ENCODE measurements at places on chromosomes 4 and X.
A peak's percentile ranks its signal among the peaks of the same experiment; 100 is the strongest.

DNA sequence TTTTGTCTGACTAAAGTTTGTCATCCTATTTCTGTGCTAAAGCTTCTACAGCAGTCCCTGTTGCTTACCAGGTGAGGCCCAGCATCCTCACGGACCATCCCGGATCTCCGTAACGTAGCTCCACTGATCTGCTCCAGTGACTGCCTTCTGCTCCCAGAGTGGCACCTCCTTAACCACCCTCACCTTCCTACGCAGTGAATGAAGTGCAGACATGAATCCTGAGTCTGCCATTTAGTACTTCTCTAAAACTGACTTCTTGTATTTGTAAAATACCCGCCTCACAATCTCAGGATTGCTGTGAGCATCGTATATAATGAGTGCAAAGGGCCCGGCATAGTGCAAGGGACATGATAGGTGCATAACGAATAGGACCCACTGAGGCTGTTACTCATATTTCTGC is 27.7 kb upstream of the ACSL1 start:
- no peak for DNase-seq
- H3K27me3 ChIP-seq = peaks cover 4% of the 10 kb centered on the region

DNA sequence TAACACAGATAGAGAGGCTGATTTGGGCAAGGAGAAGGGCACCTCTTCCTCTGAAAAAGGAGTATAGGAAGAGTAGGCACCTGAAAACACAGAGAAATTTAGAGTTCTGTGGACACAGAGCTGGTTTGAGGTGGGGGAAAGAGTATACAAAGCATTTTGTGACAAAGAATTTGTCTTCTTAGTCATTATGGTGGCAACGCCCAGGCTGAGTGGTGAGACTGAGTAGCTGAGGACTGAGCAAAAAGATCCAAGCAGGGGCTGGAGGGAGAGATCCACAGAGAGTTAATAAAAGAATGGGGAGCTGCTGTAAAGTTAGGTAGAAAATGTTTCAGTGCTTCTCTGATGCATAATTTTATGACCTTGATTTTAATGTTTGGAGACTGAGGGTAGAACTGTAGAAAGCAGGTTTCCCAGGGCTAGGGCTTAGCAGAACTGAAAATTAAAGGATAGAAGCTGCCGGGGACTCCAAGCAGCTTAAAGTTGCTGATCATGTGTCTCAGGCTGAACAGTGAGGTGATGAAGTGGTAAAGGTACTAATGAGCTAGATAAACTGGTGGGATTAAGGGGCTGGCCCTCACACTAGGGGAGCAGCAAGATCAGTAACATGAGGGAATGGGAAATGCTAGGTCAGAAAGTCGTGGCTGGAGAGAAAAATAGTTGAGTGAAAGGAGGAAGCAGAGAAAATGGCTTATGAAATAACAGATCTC is 118.9 kb downstream of the CEP44 start:
- no peaks in the 10 kb centered on the region for H3K27me3 ChIP-seq
- H3K4me1 ChIP-seq = no peaks in the 10 kb centered on the region
- H3K4me3 ChIP-seq = no peak overlapping the region
- no peaks in the 10 kb centered on the region for H3K36me3 ChIP-seq

DNA sequence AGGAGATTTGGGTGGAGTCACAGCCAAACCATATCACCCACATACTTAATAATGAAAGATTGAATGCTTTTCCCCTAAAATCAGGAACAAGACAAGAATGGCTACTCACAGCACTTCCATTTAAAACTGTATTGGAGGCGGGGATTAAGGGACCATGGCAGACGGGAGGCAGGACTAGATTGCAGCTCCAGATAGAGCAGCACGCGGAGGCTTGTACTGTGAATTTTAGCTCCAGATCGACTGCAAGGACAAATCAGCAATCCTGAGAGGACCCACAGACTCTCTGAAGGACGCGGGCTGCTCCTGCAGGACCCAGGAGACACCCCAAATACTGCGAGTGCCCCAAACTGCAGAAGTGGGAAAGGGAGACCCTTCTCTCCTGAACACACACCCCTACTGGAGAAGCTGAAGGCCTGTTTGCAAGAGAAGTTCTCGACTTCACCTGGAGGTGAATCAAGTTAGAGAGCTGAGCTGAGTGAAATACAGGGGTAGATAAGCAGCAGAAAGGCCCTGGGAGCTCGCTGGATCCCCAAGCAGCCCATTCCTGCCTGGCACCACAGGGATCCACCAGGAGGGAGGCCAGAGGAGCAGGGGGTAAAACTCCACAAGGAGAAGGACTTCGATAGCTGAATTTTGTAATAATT is 207.4 kb upstream of the INTU start:
- no peak for DNase-seq
- H3K27ac ChIP-seq = no peak overlapping the region
- no peak overlapping the region for H3K4me3 ChIP-seq
- no peaks in the 10 kb centered on the region for H3K4me1 ChIP-seq
- H3K27me3 ChIP-seq = no peaks in the 10 kb centered on the region
- no peaks in the 10 kb centered on the region for H3K36me3 ChIP-seq

GRCh38 chr4:1084796-1085403 is 28.5 kb downstream of the RNF212 start:
- DNase-seq = no peak
- no peak overlapping the region for H3K4me3 ChIP-seq
- H3K27ac ChIP-seq = no peak overlapping the region
- peaks cover 2% of the 10 kb centered on the region for H3K36me3 ChIP-seq

DNA sequence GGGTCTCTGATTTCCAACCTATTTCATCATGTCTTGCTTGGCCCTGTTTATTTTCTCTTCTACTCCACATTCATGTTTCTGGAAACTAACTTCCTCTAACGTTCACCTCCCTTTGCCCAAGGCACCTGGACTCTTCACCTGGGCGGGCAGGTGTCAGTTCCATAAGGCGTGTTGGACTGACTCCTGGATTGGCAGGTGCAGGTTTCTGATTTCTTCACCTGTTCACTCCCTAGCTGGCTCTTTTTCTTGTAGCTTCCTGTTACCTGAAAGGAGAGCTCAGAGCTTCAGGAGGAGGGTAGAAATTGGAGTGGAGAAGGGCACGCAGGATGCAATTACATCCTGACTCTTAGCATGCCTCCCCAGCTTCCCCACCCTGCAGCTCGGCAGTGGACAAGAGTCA is 350.8 kb upstream of the KLF3 start:
- H3K4me1 ChIP-seq = peaks cover 38% of the 10 kb centered on the region
- H3K27ac ChIP-seq = no peak overlapping the region
- no peak overlapping the region for H3K4me3 ChIP-seq
- no peak for DNase-seq

DNA sequence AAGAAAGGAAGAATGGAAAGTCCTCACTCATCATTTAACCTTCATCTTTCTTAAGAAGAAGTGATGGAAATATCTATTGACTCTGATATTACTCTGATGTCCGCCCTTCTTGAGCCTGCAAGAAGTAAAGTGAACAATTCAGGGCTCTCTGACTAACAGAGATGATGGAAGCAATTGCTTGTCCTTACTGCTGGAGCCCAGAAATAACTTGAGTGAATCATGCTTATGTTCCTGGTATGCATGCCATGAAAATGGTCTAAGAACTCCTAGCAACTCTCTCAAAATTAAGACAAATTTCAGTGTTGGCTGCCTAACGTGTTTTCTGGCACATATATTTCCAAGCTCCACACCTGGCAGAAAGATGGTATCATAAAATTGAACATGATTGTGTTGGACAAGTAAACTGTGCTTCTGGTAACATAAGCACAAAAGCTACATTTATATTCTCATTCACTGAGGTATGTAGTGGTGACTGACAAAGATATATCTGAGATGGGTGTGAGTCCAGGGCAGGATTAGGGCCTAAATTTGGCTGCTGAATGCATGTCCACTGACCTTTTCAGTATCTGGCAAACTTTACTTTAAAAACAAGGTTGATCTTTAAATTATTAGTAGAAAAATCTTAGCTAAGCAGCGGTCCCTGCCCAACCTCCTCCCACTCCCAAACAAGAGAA is 109.2 kb upstream of the OTUD4 start:
- peaks cover 4% of the 10 kb centered on the region for H3K27me3 ChIP-seq
- H3K4me1 ChIP-seq = no peaks in the 10 kb centered on the region
- H3K4me3 ChIP-seq = no peak overlapping the region
- H3K36me3 ChIP-seq = no peaks in the 10 kb centered on the region

DNA sequence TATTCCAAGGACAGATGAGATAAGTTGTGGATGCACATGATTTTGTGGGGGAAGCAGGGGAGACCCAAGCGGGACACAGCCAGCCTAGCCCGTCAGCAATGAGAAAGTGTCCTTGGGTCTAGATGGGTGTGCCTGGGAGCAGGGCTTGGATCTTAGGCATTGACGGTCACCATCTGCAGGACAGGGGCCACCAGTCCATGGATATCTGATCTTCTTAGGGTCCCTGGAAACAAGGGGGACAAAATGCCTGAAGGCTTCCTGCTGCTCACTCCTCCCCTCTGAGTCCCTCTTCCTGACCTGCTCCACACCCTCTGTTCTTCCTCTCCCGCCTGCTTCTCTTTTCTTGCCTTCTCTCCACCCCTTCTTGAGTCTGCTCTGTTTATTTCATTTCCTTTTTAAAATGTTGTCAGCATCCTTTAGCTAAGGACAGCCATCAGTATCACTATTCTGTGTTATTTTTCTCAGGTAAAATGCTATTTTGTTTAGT is 298.4 kb downstream of the RAPGEF2 start:
- no peaks in the 10 kb centered on the region for H3K36me3 ChIP-seq
- H3K27ac ChIP-seq = no peak overlapping the region
- no peak for DNase-seq
- peaks cover 3% of the 10 kb centered on the region for H3K27me3 ChIP-seq

GRCh38 chr4:1592709-1593417 is 91.2 kb downstream of the FAM53A start:
- H3K4me1 ChIP-seq = peaks cover 3% of the 10 kb centered on the region
- H3K36me3 ChIP-seq = peaks cover 15% of the 10 kb centered on the region
- no peak overlapping the region for H3K4me3 ChIP-seq
- peaks cover 2% of the 10 kb centered on the region for H3K27me3 ChIP-seq
- H3K27ac ChIP-seq = no peak overlapping the region

GRCh38 chrX:16786791-16787735 is 797 bp downstream of the TXLNG start:
- peak; percentile 40 for DNase-seq
- no peaks in the 10 kb centered on the region for H3K36me3 ChIP-seq
- peaks cover 16% of the 10 kb centered on the region for H3K4me1 ChIP-seq
- H3K4me3 ChIP-seq = peak overlapping the region; percentile 99
- H3K27me3 ChIP-seq = no peaks in the 10 kb centered on the region
- peak overlapping the region; percentile 95 for H3K27ac ChIP-seq

GRCh38 chrX:105018865-105019264 is 201.6 kb downstream of the TEX13A start:
- no peaks in the 10 kb centered on the region for H3K27me3 ChIP-seq
- no peaks in the 10 kb centered on the region for H3K4me1 ChIP-seq
- no peak overlapping the region for H3K4me3 ChIP-seq

DNA sequence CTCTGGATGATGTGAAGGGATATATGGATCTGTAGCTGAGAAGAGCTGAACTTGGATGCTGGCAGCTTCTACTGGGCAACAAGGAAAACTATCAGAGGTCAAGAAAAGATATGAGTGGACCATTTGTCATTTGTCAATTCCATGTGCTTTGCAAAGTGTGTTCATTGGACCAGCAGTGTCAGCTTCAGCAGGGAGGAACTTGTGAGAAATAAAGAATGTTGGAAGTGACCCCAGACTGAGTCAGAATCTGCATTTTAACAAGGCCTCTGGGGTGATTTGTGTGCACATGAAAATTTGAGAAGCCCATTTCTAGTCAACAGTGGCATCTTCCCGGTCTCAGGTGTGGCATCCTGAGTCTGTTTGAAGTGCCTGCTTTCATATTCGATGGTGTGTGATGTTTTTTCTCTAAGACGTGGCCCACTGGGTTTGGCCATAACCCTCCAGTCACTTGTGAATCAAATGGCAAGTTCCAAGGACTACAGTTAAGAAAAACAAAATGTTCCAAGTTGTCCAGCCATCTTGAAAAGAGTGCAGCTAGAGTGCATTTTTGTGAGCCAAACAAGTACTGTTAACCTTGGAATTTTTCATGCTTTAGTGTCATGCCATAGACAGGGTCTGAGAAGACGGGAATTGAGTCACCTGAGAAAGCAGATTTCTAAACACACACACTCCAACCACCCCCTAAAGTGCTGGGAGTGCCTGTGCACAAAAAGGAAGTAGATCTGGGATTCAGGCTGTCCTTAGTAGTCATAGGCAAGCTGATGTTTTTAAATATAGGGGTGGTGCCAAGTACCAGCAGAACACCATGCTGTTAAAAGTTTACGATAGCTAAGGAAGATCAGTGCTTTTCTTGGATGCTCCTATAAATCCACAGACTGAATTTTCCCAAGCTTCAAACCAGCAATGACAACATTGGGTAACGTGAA is 26.4 kb downstream of the GPM6B start:
- H3K36me3 ChIP-seq = no peaks in the 10 kb centered on the region
- H3K4me3 ChIP-seq = no peak overlapping the region
- H3K27ac ChIP-seq = no peak overlapping the region

GRCh38 chr4:175326796-175327195 is 408.6 kb downstream of the ADAM29 start:
- no peak overlapping the region for H3K27ac ChIP-seq
- DNase-seq = no peak
- no peaks in the 10 kb centered on the region for H3K36me3 ChIP-seq
- H3K27me3 ChIP-seq = no peaks in the 10 kb centered on the region
- H3K4me3 ChIP-seq = no peak overlapping the region

DNA sequence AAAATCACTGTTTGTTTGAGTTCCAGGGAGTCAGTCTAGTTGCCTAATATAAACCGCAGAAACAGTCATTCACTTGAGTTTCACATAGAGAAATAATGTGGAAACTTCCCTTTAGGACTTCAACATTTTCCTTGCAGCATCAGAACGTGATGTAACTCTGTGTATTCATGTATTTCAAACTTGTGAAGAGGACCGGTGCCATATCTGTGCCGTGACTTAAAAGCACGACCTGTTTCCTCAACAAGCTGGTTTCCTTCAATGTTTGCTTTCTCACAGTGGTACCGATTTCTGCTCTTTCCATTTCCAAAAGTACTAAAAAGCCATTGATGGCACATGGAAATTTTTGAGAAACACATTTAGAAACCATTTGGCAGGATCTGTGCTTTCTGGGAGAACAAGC is 166.6 kb upstream of the RAPGEF2 start:
- no peaks in the 10 kb centered on the region for H3K36me3 ChIP-seq
- H3K4me1 ChIP-seq = no peaks in the 10 kb centered on the region
- DNase-seq = no peak
- H3K27me3 ChIP-seq = no peaks in the 10 kb centered on the region
- H3K27ac ChIP-seq = no peak overlapping the region

DNA sequence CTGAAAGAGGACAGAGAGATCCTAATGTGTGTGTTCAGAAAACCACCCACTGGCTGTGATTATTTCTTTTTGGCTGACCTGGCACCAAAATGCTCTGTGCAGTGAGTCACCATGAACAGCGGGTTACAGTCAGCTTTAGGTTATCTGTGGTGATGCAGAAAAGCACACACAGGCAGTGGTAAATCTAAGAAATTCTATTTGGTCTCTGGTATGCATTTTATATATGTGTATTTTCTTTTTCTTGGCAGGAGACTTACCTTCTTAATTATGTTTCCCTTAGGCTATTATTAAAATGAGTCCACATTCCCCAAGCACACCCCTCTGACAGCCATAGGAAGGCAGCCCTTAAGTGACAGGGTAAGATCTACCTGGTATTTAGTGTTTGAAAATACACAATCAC is 79.1 kb upstream of the TFDP3 start:
- no peak for DNase-seq
- H3K27ac ChIP-seq = no peak overlapping the region
- no peaks in the 10 kb centered on the region for H3K36me3 ChIP-seq
- H3K4me1 ChIP-seq = no peaks in the 10 kb centered on the region
